ENCODE measurements at places on chromosomes 2 and 18.

- no peak for DNase-seq
Observed at GRCh38 chr2:195535911-195536522, 121.0 kb upstream of the SLC39A10 start.

DNA sequence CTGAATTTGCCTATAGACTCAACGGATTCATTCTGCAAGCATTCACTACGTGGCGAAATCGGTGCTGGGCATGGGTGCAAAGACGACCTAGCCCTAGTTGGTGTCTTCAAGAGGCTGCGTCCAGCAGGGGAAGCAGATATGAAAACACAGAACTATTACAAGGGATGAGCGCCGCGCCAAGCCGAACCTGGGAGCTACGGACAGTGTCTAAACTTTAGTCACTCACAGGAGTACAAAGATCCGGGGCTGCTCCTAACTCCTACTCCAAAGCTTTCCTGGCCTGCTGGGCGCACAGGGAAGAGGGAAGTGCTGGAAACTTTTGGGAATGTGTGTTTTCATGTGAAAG lies 732 bp upstream of the ANXA4 start:
- DNase-seq = no peak

GRCh38 chr2:170106102-170106840 lies 71.7 kb upstream of the MYO3B start:
- DNase-seq = no peak

- DNase-seq = no peak
Observed at GRCh38 chr2:240585101-240585500, 1.4 kb upstream of the CAPN10 start.

DNA sequence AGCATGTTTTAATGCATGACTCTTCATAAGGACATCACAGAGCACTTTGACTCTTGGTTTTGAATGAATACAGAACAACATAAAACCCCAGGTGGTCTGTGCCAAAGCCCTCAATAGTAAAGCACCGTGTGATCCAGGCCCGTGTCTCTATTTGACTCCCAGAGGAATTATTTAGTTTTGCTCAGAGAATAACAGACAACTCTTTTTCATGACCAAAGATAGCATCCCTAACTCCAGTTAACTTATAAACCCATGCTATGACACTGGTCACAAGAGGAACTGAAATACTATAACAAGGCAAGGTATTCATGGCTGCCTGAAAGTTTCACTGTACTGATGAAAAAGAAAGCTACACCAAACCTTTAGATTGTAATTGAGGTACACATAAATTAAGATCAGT lies 128.4 kb downstream of the IKZF2 start:
- DNase-seq = no peak

DNA sequence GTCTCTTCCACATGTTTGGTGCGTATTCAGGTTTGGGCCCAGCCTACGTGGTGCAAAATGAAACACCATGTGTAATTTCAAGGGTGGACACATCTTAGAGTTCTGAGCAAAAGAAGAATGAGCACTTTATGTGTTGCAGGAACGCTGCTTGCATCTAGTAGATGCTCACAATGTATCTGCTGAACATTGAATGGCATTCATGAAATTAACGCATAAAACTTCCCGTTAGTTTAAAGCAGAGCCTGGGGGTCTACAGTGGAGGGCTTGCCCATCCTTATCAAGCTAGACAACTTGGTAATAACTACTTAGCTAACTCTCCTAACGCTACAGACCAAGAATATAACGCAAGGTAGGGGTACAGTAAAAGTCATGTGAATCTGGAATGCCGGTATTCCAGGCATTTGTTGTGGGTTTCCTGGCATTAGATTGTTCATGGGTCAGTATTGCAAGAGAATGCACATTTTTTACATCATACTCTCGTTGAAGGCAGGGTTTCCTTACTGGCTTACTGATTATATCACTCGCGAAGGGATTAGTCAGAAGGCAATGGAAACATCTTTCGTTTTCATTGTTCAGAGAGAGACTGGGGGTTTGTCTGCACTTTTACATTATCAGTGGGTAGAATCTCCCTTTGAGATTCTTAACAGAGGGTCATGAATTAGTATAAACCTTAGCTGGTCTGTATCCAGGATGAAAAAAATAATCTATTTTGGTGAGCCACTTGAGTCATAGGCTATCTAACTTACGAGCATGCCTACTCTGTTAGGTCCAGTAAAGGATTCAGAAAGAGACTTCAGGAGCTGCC lies 229.5 kb upstream of the EPAS1 start:
- DNase-seq = peak; percentile 8

GRCh38 chr18:37662099-37662498 lies 96.5 kb upstream of the CELF4 start:
- DNase-seq = no peak

DNA sequence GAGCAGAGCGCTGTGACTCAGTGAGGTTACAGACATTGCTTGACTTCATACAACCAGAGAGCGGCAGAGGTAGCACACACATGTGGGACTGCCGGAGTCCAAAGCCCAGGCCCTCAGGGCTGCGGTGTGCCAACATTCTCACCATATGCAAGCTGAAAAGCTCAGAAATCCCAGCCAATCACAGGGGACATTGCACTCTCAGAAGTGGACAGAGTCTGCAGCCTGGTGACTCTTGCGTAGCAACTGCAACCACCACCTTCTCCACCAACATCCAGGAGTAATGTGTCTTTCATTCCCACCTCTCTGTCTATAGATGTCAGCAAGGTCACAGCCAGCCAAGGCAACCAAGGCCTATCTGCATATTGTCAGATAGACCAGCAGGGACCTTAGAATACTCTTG lies 158.1 kb downstream of the TTC32 start:
- no peak for DNase-seq

GRCh38 chr2:187210726-187211125 lies 237.3 kb downstream of the CALCRL start:
- no peak for DNase-seq

DNA sequence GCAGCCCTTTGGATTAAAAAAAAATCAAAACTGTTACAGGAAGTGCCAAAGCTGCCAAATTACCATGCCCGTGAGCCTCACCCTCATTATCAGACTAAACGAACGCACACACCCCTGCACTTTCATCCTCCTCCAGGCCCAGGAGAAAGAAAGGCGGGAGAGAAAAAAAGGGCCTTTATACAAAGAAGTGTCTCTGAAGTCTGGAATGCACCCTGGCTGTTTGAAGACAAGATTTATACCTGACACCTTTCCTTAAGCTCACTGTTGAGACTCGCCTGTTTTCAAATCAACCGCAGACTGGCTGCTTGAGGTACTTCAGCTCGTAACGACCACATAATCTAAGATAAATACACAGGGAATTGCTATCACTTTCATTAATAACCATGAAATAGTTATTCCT lies 31.0 kb downstream of the EDAR start:
- DNase-seq = peak; percentile 69

DNA sequence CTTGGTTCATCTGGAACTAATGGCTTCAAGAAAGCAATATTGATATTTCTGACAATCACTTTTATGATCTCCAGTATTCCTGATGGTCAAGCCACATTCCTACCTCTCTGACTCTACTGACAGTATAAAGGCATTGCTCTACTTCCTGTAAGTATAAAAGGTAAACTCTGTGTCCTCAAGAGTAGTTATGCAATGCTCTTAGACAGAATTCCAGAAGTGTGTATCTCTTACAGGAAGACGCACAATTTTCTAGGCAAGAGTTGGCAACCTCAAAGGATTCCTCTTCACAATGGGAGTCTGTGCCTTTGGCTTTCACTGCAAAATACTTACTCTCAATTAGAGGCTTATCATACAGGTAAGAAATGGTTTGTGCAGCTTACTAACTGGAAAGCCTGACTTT lies 100.1 kb downstream of the THADA start:
- DNase-seq = no peak

DNA sequence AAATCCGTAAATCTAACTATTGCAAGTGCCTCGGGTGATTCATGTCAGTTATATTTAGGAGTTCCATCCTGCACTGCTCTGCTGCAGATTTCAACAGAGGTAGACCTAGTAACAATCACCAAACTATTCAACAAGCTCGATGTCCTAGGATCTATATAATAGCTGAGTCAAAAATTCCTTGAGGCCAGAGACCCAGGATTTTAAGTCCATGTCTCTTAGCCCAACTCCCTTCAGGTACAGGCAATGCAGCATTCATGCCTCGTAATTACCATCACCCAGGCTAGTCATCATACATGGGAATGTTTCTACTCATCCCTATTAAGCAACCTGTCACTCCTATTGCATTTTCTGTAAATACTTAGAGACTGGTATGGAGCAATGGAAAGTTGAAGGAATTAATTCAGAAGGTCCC lies 729 bp downstream of the TM4SF20 start:
- DNase-seq = no peak

All from ELF-1 (cell line).